ENCODE measurements at places on chromosomes 13 and 19.
A peak's percentile ranks its signal among the peaks of the same experiment; 100 is the strongest.

GRCh38 chr19:19540715-19541515 lies 2.9 kb downstream of the CILP2 start:
- peak; percentile 77 for DNase-seq

DNA sequence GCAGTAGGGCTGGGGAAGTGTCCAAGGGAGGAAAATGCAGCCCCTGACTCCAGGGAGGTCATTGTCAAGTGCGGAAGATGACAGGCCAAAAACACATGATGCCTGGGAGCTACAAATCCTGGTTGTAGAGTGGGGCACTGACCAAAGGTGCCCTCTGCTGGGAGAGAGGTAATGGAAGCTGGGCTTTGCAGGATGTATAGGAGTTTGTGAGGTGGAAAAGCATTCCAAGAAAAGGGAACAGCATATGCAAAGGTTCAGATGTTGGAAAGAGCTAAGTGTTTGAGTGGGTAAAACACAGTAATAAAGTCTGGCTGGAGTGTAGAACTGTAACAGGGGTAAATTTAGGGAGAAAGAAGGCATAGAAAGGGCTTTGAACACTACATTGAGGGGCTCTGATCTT lies 46.9 kb upstream of the PTPRS start:
- no peak for DNase-seq

- no peak for DNase-seq
Measured at GRCh38 chr19:45764945-45765701, 3.9 kb downstream of the SIX5 start.

GRCh38 chr19:45632468-45633196 lies 6.6 kb downstream of the EML2 start:
- no peak for DNase-seq

GRCh38 chr19:39246951-39247669 lies 1.5 kb downstream of the IFNL4 start:
- no peak for DNase-seq

DNA sequence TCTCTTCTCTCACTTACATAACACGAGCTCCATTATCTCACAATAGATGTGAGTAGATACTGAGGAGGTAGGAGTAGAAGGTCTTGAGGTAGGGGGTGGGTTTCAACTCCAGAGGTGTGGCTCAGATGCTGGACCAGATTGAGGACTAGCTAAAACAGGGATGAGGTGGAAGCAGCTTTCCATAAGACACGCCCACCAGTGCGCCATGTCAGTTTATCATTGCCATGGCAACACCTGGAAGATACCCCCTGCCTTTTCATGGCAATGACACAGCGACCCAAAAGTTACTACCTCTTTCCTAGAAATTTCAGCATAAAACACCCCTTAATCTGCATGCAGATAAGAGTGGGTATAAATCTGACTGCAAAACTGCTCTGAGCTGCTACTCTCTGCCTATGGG lies 44.1 kb downstream of the KCTD15 start:
- DNase-seq, result no peak

DNA sequence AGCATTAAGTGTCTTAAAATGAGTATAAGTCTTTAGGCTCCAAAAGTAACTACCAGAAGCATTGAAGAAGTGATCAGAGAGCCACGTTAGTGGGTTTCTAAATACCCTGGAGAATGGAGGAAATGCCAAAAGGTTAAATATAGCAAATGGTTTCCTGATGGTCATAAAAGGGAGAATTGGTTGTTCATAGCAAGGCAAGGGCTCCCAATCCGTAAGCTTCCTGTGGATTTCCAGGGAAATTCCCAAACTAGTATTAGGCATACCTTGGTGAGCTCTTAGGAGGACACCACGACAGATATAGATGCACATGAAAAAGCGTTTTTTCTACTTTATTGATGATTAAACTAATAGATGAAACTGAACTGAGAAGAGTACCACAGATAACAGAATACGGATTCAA lies 410.9 kb downstream of the FOXO1 start:
- DNase-seq, result no peak

- DNase-seq, result no peak
Measured at GRCh38 chr13:80717776-80718175, 376.9 kb upstream of the SPRY2 start.

- DNase-seq, result no peak
Measured at GRCh38 chr13:45206340-45206739, 5.5 kb upstream of the KCTD4 start.

- DNase-seq, result no peak
Measured at GRCh38 chr13:99350191-99350590, 43.0 kb upstream of the GPR183 start.

GRCh38 chr19:52673014-52673413 lies 34.9 kb upstream of the ZNF83 start:
- no peak for DNase-seq

DNA sequence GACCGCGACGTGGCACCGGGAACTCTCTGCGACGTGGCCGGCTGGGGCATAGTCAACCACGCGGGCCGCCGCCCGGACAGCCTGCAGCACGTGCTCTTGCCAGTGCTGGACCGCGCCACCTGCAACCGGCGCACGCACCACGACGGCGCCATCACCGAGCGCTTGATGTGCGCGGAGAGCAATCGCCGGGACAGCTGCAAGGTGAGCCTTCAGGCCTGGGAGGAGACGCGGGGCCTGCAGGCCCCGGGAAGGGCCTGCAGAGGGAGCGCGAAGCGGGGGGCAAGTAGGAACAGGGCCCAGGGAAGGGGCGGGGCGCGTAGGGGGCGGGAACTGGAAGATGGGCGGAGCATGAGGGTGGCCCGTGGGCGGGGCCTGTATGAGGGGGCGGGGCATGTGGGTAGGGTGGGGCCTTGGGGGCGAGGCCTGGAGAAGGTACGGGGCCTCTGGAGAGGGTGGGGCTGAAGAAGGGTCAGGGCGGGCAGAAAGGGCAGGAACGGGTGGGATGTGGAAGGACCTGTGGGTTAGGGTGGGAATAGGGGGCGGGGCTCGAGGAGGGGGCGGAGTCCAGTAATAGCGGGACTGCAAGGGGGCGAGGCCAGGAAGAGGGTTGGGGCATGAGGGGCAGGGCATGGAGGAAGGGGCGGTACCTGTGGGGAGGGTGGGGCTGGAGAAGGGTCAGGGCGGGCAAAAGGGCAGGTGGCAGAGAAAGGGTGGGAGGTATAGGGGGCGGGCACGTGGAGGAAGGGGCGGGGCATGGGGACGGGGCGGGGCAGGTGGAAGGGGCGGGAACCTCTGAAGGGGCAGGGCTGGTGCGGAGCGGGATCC lies 2.5 kb downstream of the CFD start:
- peak; percentile 64 for DNase-seq

DNA sequence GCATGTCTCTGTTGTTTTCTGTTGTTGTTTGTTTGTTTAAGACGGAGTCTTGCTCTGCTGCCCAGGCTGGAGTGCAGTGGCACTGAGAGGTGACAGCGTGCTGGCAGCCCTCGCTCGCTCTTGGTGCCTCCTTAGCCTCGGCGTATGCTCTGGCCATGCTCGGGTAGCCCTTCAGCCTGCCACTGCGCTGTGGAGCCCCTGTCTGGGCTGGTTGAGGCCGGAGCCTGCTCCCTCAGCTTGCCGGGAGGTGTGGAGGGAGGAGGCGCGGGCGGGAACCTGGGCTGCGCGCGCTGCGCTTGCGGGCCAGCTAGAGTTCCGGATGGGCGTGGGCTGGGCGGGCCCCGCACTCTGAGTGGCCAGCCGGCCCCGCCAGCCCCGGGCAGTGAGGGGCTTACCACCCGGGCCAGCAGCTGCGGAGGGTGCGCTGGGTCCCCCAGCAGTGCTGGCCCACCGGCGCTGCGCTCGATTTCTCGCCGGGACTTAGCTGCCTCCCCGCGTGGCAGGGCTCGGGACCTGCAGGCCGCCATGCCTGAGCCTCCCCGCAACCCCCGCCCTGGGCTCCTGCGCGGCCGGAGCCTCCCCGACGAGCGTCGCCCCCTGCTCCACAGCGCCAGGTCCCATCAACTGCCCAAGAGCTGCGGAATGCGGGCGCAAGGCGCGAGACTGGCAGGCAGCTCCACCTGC lies 6.6 kb upstream of the ZNF329 start:
- DNase-seq, result no peak

GRCh38 chr13:46621792-46622629 lies 69.0 kb downstream of the LRCH1 start:
- DNase-seq, result no peak

- DNase-seq, result no peak
Measured at GRCh38 chr13:102708211-102708610, 13.4 kb upstream of the METTL21C start.

DNA sequence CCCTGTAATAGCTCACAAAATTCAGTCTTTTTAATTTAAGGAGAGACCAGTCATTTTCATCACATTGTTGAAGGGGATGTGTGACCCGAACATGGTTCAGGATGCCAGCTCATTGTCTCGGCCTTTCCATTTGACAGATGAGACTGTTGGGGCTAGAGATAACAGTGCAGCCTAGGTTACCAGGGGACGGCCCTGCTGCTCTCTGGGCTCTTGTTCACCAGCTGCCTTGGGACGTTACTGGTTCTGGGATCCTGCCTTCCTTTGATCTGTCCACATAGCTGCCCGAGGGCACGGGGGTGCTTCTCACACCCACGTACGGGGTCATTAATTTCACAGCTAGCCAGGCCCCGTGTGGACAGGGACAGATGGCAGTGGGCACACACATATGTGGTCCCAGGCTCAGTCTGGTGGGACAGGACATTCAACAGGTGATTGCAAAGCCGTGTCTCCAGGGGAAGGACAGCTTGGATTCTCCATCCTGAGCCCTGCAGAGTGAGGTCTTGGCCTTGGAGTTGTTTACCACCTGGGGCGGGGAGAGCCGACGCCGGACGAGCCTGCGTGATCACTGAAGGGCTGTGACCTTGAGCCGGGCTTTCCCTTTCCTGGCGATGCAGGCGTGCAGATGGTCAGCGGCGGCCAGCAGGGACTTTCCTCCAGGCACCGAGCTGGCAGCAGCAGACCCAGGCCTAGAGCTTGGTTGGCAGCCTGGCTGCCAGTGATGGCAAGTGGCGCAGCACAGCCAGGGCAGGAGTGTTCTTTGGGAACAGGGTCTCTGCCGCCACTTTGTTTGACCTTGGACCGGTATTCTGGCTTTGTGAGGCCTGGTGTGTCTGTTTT lies 26.7 kb upstream of the NPAS1 start:
- DNase-seq, result no peak

DNA sequence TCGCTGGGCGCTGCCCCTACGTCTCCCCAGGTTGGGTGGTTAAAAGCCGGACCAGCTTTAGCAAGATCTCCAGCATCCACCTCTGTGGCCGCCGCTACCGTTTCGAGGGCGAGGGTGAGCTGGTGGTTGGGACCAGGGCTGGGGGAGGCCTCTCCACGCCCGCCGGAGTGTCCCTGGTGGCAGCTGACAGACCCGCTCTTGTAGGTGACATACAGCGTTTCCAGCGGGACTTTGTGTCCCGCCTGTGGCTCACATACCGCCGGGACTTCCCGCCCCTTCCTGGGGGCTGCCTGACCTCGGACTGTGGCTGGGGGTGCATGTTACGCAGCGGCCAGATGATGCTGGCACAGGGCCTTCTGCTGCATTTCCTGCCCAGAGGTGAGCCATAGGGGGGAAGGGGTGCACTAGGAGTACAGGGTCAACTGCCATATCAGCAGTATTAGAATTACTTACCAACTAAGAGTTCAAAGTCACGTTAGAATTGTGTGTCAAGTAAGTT lies 1.1 kb downstream of the ATG4D start:
- no peak for DNase-seq

GRCh38 chr19:643736-644135 lies 4.1 kb downstream of the FGF22 start:
- DNase-seq, result no peak

DNA sequence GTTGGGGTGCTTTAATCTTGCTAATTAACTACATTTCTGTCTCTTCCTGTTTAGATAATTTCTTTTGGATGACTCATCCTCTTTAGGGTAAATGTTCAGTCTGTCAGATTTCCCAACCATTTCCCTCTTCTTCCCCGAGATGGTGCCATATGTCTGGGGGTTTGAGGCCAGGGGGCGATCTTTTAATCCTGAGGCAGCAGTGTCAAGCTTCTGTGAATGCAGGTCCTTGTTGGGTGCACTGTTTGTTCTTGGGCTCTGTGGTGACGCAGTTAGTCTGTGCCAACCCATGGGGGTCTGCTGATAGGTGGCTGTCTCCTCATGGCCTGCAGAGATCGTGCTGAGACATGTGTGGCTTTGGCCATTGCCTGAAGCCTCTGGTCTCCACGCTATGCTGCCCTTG lies 420.4 kb downstream of the NDFIP2 start:
- DNase-seq, result no peak

GRCh38 chr13:47437406-47437805 lies 540.6 kb upstream of the HTR2A start:
- no peak for DNase-seq

DNA sequence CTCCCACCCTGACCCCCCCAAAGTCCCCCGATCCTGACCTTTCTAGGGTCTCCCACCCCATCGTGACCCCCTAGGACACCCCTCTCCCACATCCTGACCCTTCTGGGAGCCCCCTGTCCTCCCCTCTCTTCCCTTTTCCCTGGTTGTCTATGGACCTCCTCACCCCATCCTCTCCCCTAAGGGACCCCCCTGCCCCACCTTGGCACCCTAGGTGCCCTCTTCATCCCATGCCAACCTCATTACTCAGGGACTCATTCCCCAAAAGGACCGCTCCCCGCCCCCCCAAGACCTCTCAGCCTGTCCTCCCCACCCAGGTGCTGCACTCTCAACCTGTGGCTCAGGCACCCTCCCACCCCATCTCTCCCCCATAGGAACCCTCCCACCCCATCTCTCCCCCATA lies 2.1 kb downstream of the MAP2K2 start:
- DNase-seq, result no peak

DNA sequence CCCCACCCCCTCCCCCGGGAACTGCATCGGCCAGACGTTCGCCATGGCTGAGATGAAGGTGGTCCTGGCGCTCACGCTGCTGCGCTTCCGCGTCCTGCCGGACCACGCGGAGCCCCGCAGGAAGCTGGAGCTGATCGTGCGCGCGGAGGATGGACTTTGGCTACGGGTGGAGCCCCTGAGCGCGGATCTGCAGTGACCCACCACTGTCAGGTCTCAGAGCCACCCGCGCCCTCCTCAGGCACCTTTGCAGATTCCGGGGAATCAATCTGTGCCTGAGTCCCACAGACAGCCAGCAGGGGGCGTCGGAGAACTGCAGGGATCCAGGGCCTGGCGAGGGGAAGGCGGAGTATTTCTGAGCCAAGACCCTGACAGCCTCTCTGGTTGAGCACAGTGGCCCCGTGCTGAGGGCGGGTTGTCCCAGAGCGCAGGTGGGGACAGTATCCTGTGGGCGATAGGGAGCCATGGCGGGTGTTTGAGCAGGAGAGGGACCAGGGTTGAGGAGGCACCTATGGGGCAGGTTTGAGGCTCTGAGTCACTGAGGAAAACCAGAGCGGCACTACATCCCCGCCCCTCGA lies 30.4 kb upstream of the CYP4F8 start:
- peak; percentile 55 for DNase-seq

GRCh38 chr19:336067-336614 lies 8.5 kb downstream of the MIER2 start:
- no peak for DNase-seq
